ENCODE measurements at places on chromosomes 13 and 19.

DNA sequence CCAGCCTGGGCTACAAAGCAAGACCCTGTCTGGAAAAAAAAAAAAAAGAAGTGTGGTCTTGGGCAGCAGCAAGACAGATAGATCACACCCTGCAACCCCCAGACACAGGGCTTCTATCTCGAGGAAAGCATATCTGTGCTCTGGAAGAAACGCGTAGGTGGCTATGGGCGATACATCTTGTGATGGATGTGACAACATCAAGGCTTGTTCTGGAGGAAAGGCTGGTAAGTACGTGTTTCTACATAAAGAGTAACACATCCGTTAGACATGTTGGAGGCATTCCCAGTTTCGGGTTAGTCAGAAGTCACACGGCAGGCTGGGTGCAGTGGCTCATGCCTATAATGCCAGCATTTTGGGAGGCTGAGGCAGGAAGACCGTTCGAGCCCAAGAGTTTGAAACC lies 6.6 kb upstream of the DHDH start:
- peak; percentile 96 for DNase-seq

GRCh38 chr13:49756263-49756662 lies 36.2 kb downstream of the KPNA3 start:
- no peak for DNase-seq

DNA sequence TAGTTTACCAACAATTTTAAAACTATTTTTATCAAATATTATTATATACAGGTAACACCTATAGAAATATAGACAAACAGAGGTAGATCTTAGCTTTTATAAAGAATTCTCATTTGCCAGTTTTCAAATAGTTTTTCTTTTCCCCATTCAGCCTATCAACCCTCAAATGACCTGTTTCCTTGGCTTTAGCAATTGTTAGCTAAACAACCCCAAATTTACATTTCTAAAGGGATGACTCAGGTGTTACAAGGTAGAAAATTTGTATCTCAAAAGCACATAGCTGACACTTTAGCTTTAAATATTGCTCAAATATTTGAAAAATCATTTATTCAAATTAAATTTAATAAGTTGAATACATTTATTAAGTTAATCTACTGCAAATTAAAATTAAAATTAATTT lies 1207.2 kb downstream of the SLITRK1 start:
- DNase-seq: no peak

DNA sequence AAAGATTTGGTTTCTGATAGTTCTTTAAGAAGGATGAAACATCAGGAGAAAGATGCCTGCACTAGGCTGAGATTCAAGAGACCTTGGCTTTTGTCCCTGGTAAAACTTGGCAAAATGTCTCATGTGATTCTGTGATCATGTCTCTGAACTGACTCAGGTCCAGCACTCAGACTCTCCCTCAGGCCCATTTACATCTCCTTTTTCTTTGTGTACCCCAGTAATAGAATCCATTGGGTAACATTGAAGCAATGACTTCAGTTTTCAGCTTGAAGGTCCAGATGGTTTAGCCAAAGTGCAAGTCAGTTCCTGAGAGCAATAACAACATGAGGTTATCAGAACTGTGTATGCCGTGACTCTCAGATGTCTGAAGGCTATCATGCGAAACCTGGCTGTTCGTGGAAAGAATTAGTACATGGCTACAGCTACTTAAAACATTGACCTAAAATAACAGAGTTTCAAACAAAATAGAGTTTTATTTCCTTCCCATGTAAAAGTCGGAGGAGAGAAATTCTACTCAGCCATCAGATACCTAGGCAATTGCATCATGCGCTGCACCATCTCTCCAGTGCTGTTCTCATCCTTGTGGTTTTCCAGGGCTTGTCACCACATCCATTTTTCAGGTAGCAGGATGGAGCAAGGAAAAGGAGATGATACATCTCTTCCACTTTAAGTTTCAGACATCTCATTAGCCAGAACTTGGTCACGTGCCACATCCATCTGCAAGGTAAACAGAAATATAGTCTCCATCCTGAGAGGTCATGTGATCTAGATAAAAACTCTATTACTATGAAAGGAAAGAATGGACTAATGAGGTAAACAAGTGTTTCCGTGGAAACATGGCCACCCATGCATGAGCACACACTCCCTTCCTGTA lies 117.3 kb downstream of the POSTN start:
- peak; percentile 98 for DNase-seq

- DNase-seq: no peak
These were observed 143.0 kb downstream of the FGF9 start for GRCh38 chr13:21813844-21814243.

DNA sequence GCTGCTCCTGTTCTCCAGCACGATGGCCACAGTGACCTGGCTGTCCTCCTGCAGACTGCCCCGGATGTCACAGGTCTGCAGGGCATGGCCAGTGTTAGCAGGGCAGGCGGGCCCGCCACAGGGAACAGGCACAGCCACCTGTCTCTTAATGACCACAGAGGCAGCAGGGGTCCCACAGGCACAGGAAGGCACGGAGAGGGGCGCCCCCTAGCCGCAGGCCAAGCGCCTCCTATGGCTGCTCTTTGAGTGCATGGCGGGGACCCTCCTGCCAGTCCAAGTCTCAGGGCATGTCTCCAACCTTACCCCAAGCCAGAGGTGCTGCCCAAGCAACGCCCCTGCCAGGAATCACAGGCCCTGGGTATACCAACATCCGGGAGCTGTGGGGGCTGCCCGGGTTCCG lies 14.1 kb downstream of the IZUMO4 start:
- no peak for DNase-seq

DNA sequence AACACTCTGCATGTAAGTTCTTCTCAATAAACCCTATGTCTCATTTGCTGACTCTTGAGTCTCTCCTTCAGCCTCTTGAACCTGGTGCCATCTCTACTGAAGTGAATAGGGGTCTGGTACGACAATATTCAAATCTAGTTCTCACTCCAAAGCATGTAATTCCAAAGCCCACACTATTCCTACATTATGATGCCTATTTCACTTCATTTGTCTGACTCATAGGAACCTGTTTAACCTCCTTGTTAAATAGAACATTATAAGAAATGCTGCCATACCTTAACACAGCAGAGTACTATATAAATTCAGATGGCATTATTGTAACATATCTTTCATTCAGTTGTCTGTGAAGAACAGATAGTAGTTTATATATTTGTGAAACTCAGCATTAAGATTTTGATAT lies 67.1 kb downstream of the STARD13 start:
- no peak for DNase-seq

GRCh38 chr13:67538906-67539305 lies 308.8 kb upstream of the PCDH9 start:
- peak; percentile 38 for DNase-seq

Measured in fibroblast of skin of right biceps (primary cell).